ENCODE measurements at places on chromosomes 7 and 10.

DNA sequence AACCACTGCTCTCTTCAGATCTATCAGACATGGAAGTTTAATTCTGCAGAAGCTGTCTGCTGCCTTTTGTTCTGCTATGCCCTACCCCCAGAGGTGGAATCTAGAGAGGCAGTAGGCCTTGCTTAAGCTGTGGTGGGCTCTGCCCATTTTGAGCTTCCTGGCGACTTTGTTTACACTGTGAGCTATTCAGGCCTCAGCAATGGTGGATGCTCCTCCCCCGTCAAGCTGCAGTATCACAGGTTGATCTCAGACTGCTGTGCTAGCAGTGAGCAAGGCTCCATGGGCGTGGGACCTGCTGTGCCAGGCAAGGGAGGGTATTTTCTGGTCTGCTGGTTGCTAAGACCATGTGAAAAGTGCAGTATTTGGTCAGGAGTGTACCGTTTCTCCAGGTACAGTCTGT, 45.1 kb upstream of the CDK14 start:
- DNase-seq = no peak

DNA sequence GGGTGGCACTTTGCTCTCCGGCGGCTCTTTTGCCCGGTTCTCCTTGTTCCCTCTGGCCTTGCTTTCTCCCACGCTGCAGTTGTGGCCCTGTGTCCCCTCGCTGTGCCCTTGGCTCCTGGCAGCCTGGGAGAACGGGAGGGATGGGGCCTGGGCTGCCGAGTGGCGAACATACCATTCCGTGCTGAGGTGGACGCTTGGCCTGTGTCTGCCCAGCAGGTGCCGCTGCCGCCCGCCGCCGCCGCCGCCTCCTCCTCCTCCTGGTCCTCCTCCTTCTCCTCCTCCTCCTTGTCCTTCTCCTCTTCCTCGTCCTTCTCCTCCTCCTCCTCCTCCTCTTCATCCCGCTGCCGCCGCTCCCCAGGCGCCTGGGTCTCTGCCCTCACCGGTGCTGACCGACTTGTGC, 36.0 kb downstream of the AGAP3 start:
- DNase-seq = no peak

- DNase-seq = no peak
Observed at GRCh38 chr7:21902240-21902639, 43.5 kb downstream of the CDCA7L start.

GRCh38 chr10:86389441-86390193, 23.0 kb upstream of the GRID1 start:
- no peak for DNase-seq

DNA sequence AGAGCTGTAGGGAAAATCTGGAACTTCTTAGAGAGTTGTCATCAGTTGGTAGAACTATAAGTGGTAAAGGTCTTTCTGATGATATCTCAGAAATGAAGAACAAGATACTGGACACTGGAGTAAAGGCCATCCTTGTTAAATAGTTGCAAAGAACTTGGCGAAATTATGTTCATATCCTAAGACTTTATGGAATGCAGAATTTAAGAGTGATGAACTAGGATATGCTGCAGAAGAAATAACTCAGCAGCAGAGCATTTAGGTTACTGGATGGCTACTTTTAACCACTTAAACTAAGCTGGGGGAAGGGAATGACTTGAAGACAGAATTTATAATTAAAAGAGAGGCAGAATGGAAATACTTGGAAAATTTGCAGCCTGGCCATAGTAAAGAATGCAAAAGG, 23.7 kb downstream of the PTEN start:
- DNase-seq = no peak

DNA sequence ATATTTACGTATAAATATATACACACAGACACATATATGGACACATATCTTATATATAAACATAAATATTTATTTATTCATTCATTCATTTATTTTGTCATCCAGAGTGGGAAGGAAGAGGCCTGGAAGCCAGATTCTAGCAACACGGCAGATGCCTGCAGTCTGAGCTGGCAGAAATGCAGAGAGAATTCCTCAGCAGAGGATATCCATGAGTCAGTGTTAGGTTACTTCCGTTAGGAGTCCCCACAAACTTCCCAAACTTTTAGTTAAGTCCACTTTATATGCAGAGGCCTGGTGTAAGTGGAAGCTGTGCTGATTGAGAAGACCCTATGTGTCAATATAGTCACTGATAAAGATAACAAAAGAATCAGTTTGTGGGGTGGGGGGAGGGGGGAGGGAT, 89.6 kb downstream of the PPP1R17 start:
- DNase-seq = peak; percentile 72

GRCh38 chr10:10872035-10872673, 145.5 kb upstream of the CELF2 start:
- peak; percentile 6 for DNase-seq

GRCh38 chr10:100554902-100555301, 19.2 kb downstream of the HIF1AN start:
- peak; percentile 13 for DNase-seq

DNA sequence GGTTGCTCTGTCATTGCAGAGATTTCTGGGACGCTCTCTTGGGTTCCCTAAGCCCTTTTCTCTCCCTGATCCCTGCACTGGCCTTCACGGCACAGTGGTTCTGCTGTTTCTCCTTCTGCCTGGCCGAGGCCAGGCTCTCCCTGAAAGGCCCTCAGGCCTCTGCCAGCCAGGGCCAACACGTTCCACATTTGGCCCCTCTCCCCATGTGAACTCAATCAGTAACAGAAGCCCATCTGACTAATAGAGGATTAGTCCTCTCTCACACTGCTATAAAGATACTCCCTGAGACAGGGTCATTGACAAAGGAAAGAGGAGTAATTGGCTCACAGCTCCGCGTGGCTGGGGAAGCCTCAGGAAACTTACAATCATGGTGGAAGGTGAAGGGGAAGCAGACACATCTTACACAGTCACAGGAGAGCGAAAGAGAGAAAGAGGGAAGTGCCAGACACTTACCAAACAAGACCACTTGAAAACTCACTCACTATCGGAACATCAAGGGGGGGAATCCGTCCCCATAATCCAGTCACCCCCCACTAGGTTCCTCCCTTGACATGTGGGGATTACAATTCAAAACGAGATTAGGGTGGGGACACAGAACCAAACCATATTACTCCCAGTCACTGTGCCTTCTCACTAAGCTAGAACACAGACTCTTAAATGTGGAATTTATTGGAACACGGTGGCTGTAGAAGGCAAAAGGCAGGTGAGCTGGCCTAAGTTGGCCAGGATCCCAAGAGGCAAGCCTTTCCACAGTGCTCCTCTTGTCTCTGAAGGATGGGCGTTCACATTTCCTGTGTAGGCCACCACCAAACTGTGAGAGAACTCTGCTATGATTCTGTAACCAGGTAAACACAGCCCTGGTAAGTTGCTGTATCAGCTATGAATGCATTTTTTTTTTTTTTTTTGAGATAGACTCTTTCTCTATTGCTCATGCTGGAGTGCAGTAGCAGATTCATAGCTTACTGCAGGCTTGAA, 8.8 kb downstream of the FZD8 start:
- DNase-seq = no peak

DNA sequence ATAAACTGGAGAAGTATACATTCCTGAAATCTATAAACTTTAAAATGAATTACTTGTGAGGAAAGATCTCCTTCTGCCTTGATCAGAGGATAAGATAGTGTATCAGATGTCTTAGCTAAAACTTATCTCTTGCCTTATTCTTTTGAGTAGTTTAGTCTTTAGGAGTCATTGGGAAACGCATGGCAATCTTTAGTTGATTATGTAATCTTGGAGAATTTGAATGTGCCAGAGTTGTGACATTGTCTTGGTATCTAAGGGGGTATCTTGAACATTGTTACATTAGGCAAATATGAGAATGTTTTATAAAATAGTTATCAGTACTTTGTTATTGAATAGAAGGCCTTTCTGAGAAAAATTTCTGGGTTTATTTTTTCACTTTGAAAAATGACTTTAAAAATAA, 61.6 kb upstream of the ADRA2A start:
- no peak for DNase-seq

DNA sequence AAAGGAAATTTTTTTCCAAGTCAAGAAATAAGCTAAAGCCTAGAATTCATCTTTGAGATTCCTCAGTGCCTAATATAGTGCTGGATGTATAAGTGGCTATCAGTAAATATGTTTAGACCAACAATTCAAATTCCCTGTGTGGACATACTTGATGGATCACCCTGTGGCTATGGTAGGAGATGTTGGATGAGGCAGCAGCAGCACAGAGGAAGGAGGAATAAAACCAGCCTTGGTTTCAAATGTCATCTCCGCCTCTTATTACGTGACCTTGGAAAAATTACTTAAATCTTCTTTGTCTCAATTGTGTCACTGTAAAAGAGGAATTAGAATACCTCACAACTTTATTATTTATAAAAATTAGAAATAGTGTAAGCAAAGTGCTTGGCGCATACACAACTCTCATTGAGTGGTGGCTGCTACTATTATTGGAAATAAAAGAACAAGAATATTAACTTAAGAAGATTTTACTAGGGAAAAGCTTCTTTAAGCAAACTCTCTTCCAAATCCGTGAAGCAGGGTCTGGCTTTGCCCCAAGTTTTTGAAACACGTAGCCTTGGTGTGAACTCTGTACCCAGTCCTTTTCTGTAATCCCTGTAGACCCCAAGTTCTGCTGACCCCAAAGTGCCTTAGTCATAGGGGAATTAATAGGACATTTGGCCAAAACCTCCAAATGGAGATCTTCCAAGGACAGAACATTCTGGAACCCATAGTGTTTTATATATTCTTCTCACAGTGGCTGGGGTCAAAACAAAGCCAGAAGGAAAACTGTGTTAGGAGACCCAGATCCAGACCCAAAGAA, 283.8 kb downstream of the PTEN start:
- DNase-seq = no peak

GRCh38 chr7:8908889-8909288, 475.5 kb downstream of the NXPH1 start:
- DNase-seq = no peak

DNA sequence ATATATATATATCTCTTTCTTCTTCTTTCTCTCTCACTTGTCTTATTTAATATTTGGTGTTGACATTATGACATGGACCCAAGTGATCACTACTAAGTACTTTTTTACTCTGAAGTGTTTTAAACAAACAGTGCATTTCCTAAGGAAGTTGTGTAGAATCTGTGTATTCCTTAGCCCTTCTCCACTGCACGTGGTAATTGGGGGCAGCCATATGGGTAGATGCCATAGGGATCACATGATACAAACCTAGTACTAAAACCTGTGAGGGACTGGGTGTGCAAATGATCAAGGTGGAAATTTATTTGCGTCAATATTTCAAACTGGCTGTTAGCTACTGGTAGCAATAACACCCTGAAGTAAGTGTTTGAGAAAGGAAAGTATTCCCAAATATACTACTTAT, 25.0 kb downstream of the THSD7A start:
- no peak for DNase-seq

DNA sequence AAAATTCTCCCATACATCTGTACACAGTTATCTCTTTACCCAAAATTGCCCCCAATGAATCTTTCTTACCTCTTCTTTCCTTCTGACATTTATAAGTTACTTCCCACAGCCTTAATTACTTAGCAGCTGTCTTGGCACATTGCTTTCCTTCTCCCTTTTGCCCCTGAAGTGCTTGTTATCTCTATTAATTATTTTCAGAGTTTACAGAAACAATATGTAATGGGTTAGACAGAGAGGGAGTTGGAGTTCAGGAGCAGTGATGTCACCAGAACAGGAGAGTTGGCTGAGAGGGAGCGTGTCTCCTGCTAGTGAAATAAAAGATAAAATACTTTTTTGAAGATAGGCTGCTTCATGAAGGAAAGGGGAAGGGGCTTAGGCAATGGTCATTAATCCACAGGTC, 57.4 kb downstream of the ITGB8 start:
- no peak for DNase-seq

DNA sequence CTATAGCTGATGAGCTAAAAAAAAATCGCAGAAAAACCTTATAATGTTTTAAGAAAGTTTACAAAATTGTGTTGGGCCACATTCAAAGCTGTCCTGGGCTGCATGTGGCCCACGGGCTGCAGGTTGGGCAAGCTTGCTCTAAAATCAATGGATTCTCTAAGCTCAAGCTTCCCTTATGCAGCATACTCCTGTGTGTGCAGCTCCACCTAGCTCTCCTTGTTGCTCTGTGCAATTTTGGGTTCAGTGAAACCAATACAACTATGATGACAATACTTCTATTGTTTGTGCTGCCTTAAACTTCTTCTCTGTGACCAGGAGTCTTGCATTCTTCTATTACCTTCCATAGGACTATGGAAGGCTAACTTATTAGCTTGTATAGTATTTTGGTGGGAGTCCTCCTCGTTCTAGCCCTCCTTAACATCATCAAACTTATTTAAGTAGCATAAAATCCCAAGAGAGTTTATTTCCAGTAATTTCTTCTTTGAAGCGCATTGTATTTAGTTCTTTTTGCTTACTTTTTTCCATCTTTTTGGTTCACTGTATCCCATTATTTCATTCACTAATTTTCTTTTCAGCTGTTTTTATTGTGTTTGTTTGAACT, 170.9 kb upstream of the SMIM30 start:
- DNase-seq = peak; percentile 66

- DNase-seq = no peak
Observed at GRCh38 chr7:51082096-51082840, 234.3 kb downstream of the COBL start.

DNA sequence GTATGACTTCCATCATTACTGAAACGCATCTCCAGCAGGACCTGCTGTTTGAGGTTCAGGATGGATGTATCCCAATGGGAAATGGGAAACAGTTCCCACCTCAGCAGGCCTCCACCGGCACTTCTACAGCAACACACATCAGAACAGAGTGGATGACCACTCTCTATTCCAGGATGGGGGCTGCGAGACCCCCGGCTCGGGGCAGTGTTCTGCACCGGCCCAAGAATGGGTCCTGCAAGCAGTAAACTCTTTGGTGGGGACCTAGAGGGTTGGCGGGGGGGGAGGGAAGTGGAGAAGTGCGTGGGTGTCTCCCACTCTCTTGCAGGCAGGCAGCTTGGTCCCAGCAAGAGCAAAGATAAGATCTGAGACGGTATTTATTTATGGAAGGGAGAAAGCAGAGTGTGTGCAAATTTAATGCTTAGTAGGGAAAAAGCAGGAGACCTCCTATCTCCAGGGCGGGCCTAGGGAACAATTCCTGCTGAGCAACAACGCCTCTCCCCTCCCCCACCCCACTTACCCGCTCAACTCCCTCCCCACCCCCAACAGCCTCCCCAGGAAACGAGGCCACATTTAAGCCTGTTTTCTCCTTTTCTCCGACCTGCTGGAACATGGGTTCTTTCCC, 4.0 kb downstream of the SFMBT2 start:
- DNase-seq = no peak

GRCh38 chr10:33666686-33667480, 332.4 kb upstream of the NRP1 start:
- DNase-seq = no peak

DNA sequence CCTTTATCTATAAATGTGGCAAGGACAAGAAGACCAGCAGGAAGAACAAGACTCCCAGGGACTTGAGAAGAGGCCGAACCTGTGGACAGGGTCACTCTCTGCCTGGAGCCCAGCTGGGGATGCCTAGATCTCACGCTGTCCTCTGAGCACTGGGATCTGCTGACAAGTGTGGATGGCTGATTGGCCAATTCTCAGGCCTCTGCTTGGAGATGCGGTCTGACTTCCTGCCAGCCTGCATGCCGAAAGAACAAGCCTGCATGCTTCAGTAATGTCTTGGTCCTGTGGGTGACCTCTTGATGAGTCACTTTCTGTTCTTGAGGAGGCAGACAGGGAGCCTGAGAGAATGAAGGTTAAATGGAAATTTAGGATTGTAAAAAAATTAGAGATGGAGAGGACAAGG, 84.7 kb downstream of the TMEM178B start:
- peak; percentile 100 for DNase-seq

GRCh38 chr7:18213652-18214051, 186.0 kb upstream of the PRPS1L1 start:
- no peak for DNase-seq
